ENCODE measurements at places on chromosomes 12 and 14.

GRCh38 chr14:81095539-81095938 lies 125.2 kb downstream of the GTF2A1 start:
- DNase-seq = no peak

- no peak for DNase-seq
Measured at GRCh38 chr12:50190859-50191258, 23.7 kb upstream of the CERS5 start.

GRCh38 chr12:112381406-112381882 lies 787 bp downstream of the HECTD4 start:
- no peak for DNase-seq

- DNase-seq = no peak
Measured at GRCh38 chr14:97532052-97532451, 734.9 kb downstream of the VRK1 start.

- DNase-seq = peak; percentile 74
Measured at GRCh38 chr14:68655021-68655831, 137.6 kb downstream of the ZFP36L1 start.
